ENCODE measurements at places on chromosomes 11 and 22. TPM values are rescaled to one million over a fixed set of nuclear protein-coding genes. Genes with fewer than 3 reads are reported as not detected.

Gene HEPACAM
- total RNA-seq, result not detected

Gene FOLR2
- total RNA-seq, result not detected

Gene RNF121
- 28.1 TPM for total RNA-seq

Gene NPTXR
- total RNA-seq, result 0.69 TPM

Gene SCN2B
- not detected for total RNA-seq

Gene OR5P2
- not detected for total RNA-seq

Gene MMP13
- not detected for total RNA-seq

Gene OR6A2
- total RNA-seq, result 0.38 TPM

Gene PRG2
- 2.3 TPM for total RNA-seq

Gene OR51B5
- total RNA-seq, result not detected

Gene FAM180B
- not detected for total RNA-seq

GRCh38 chr11:86792150-86792549 is 8.2 kb upstream of the PRSS23 start:
- no peak overlapping the region for H3K4me3 ChIP-seq
- H3K36me3 ChIP-seq, result no peaks in the 10 kb centered on the region
- H3K27ac ChIP-seq, result no peak overlapping the region
- peaks cover 24% of the 10 kb centered on the region for H3K27me3 ChIP-seq
- no peak for DNase-seq

DNA sequence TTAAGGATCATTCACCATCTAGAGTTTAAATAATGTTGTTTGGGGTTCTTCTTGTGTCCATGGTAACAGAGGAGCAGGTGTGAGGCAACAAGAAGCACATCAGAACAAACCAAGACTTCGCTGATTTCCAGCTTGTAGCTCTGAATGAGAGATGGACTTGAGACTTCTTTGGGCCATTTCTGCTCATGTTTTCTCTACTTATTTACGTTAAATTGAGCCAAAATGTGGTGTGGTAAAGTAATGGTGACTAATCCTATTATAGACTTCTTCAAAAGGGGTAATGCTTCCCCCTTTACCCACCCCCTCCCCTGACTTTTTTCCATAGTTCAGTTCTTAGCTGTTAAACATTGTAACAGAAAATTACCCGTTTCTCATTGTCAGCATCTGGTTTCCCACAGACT is 65.2 kb downstream of the CSTPP1 start:
- DNase-seq, result no peak
- peaks cover 17% of the 10 kb centered on the region for H3K36me3 ChIP-seq
- H3K4me3 ChIP-seq, result no peak overlapping the region
- peaks cover 50% of the 10 kb centered on the region for H3K4me1 ChIP-seq

DNA sequence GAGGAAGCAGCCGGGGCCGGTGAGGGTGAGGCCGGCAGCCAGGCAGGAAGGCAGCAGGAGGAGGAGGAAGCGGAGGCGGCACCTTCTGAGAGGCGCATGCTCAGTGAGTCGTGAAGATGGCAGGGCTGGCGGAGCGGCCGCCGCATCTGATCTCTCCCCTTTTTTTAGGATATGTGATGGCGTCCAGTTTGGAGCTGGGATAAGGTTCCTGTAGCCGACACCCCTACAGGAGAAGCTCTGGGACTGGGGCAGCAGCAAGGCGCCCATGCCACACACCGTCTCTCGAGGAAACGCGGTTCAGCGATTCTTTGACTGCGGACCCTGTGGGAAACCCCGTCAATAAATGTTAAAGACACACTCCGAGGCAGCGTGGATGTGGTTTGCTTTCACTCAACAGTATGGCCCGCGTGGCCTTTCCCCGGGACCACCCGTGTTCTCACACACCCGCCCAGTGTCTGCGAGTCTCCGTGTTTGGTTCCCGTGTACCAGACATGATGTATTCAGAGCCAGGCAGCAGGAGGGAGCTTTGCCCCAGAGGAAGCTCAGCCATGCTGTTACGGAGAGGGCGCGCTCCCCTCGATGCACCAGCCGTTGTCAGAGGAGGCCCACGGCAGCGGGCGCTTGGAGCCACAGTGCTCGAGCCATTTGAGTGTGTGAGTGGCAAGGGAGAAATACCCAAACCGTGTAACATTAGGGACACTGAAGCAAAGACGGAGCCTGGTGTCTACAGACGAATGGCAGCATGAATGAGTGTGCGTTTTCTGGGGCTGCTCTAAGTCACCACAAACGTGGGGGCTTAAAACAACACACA is 27.7 kb upstream of the PARVB start:
- H3K4me3 ChIP-seq, result peak overlapping the region; percentile 85
- peak; percentile 83 for DNase-seq
- H3K36me3 ChIP-seq, result peaks cover 48% of the 10 kb centered on the region
- H3K27ac ChIP-seq, result peak overlapping the region; percentile 93
- no peaks in the 10 kb centered on the region for H3K27me3 ChIP-seq

DNA sequence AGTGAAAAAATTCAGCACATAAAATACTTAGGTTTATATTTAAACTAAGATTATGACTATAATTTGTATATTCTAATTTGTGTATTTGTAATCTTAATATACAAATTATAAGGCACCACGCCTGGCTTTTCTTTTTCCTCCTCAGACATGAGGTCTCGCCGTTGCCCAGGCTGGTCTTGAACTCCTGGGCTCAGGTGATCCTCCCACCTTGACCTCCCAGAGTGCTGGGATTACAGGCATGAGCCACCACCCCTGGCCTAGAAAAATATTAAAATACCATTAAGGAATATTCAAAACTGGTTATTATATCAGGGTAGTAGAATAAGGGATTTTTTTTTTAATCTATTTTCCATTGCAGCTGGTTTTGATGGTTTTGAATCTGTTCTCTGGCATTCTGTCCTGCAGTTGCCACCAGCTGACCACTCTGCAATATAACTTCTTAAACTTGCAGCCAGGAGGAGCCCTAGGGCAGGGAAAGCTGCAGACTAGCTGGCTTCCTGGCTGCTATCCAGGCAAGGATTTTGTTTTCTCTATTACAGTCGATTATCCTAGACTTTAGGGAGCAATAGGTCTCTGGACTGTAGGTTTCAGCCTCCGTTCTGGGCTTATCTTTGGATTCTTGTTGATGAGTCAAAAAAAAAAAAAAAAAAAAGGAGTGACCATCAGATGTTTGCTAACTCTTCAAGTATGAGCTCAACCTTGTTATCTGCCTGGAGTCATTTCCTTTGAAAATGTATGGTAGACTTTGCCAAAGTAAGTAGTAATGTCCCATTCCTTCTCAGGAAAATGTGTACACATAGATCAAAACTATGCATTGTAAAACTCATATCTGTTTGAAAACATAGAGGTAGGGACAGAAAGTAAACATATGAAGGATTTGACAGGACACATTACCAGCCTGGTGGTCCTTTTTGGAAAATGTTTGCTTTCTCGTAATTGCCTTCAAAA is 13.2 kb downstream of the POLA2 start:
- H3K36me3 ChIP-seq, result peaks cover 51% of the 10 kb centered on the region
- DNase-seq, result peak; percentile 40
- no peak overlapping the region for H3K4me3 ChIP-seq

GRCh38 chr11:61670626-61671025 is 9.6 kb upstream of the DAGLA start:
- H3K27me3 ChIP-seq, result peaks cover 11% of the 10 kb centered on the region
- DNase-seq, result no peak
- H3K4me3 ChIP-seq, result no peak overlapping the region
- H3K27ac ChIP-seq, result no peak overlapping the region
- H3K4me1 ChIP-seq, result no peaks in the 10 kb centered on the region

DNA sequence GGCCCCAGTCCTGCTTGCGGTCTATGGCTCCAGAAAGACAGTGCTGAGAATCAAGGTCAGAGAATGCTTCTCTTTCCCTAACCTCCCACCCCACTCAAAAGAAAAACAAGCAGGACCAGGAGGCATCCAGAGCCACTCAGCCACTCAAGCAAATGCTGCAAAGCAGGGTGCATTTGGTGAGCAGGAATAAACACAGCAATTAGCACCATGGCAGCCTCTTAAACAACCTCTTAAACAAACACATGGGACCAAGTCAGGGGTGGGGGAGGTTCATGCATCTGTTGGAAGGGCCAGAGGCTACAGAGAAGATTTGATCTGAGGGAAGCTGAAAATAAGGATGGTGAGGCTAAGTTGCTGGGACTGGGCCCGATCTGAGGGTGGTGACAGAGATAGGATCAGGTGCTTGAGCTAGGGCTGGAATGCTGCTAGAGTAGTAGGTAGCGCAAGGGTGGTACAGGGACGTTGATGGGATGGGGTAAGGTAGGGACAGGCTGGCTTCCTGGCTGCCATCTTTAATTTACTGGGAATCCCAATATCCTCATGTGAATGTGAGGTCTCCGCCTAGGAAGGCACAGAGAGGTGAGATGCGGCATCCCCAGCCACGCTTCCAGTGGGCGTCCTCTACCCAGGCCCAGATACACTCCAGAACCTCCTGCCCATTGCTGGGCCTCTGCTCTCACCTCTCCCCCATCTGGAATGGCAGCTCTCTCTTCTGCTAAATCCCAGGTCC is 26.6 kb upstream of the LMO1 start:
- no peak for DNase-seq
- no peaks in the 10 kb centered on the region for H3K4me1 ChIP-seq
- H3K36me3 ChIP-seq, result no peaks in the 10 kb centered on the region
- H3K4me3 ChIP-seq, result no peak overlapping the region

DNA sequence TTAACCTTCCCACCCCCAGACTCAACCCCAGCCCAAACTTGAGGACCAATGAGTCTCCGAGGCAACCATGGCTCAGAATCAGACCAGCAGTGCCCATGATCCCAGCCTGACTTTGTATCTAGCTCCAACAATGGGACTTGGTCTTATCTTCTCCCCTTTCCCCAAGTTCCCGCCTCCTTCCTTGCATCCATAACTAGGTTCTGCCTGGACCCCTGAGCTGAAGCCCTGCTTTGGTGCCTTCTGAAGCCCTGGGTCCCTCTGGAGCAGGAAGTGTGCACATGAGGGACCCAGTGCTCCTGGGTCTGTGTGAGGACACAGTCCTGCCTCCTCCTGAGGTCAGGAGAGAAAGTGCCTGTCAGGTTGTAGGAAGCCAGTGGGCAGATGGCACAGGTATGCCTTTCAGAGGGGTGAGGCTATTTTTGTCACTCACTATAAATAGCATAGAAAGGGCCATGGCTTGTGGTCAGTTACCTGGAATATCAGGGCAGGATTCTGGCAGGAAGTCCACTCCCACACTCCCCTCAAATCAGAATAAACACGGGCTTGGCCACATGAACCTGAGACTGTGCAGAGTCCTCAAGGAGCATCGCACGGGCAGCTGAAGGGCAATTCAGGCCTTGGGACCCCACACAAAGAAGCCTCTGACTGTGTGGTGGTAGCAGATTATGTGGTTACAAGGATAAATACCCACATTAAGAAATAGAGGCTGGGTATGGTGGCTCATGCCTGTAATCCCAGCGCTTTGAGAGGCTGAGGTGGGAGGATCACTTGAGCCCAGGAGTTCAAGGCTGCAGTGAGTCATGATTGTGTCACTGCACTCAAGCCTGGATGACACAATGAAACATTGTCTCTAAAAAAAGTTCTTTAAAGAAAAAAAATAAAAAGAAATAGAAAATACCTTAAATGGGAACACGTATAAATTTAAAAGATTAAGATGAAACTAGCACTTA is 27.4 kb downstream of the RCN1 start:
- H3K27ac ChIP-seq, result no peak overlapping the region
- no peaks in the 10 kb centered on the region for H3K27me3 ChIP-seq
- H3K4me1 ChIP-seq, result peaks cover 5% of the 10 kb centered on the region

DNA sequence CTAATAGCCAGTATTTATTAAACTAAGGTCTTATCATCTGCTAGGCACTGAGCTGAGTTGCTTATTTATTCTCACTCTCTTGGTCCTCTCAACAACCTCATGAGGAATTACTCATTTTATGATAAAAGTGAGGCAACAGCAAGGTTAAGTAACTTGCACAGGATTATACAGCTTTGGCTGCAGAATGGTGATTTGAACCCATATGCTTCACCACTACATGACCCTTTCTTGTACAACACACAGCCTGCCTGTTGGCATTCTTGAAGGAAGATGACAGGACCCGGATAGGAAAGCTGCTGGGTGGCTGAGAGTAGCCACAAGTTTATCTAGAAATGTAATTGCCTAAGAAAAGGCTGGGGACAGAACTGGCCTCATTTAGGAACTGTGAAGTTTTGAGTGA is 5.3 kb upstream of the PARVA start:
- DNase-seq, result no peak
- peaks cover 8% of the 10 kb centered on the region for H3K27me3 ChIP-seq
- peaks cover 9% of the 10 kb centered on the region for H3K4me1 ChIP-seq
- no peak overlapping the region for H3K27ac ChIP-seq

- H3K36me3 ChIP-seq, result no peaks in the 10 kb centered on the region
- no peaks in the 10 kb centered on the region for H3K27me3 ChIP-seq
- H3K4me1 ChIP-seq, result no peaks in the 10 kb centered on the region
- no peak overlapping the region for H3K27ac ChIP-seq
- DNase-seq, result no peak
- no peak overlapping the region for H3K4me3 ChIP-seq
Measured at GRCh38 chr11:119188887-119189286, 3.6 kb downstream of the NHERF4 start.

- no peaks in the 10 kb centered on the region for H3K36me3 ChIP-seq
- H3K4me1 ChIP-seq, result peaks cover 2% of the 10 kb centered on the region
Measured at GRCh38 chr11:44632466-44633123, 67.1 kb downstream of the CD82 start.

DNA sequence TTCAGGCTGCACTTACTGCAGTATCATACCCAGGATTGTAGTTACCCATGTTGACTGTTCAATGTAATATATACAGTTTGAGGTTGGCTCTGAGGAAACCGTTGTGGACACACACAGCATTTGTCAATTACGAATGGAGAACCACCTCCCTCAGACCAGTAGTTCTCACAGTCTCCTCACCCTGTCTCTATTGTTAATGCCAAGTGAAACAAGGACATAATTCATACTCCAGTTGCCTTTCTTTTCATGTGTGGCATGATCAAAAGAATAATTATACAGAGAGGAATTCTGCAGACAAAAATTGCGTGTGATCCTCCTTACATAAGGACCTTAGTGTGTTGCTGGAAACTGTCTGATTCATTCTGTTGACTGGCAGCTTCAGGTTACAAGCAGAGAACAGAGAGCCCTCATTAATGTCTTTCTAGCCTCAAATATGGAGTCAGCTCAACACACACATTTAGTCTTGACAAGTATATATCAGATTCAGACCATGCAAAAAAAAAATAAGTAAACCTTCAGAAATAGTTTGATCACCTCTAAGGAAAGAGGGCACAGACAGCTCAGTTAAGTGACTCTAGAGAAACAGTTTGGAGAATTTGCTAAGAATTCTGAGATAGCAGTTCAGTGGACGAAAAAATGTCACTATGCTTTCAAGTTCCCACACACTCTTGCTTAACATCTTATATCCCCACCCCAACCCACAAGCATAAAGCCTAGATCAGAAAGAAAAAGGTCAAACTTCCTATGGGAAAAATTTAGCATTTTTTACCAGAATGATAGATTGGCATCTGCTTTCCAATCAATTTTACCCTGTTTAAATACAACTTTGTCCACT is 96.1 kb downstream of the MAML2 start:
- no peaks in the 10 kb centered on the region for H3K27me3 ChIP-seq
- peak overlapping the region; percentile 90 for H3K27ac ChIP-seq
- DNase-seq, result peak; percentile 40
- H3K4me3 ChIP-seq, result peak overlapping the region; percentile 50
- H3K36me3 ChIP-seq, result peaks cover 7% of the 10 kb centered on the region
- H3K4me1 ChIP-seq, result peaks cover 70% of the 10 kb centered on the region

Measured in activated CD8-positive, alpha-beta T cell treated with anti-CD3 and anti-CD28 coated beads for 36 hours (primary cell).